ENCODE measurements at places on chromosomes 3 and 15.

DNA sequence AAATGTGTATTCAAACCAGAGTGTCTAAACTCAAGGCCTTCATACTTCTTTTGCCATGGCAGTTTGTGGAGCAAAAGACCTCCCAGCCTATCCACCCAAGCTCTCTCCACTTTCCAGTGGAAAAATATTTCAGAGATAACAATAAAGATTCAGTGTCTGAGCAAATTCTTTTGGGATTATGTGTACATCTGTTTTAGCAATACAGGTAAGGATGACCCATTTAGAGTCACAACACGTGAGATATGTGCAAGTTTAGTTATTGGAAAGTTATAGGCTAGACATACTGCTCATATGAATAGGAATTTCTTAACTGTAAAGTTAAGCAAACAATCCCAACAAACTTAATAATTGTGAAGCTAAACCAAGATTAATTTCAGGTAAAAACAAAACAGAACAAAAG is 174.5 kb upstream of the LRIG1 start:
- DNase-seq = no peak

DNA sequence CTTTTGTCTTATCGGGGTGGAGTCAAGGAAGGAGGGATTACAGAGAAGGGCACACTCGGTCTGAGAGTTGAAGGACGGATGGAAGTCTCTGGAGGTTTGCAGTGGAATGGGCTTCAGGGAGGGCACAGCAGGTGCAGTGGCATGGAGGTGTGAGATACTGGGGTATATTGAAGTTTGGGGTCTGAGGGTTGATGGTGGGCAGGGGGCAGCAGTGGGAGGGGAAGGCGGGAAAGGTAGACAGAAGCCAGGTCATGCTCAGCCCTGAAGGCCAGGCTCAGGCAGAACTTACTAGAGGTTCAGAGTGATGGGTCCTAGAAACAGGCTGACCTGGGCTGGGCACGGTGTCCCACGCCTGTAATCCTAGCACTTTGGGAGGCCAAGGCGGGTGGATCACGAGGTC is 52.7 kb downstream of the HRH1 start:
- DNase-seq = no peak

- peak; percentile 78 for DNase-seq
Observed at GRCh38 chr15:85329561-85330422, 50.6 kb upstream of the AKAP13 start.

- DNase-seq = no peak
Observed at GRCh38 chr15:94414916-94415315, 183.6 kb downstream of the MCTP2 start.

GRCh38 chr15:57640930-57641682 is 49.4 kb downstream of the MYZAP start:
- no peak for DNase-seq

DNA sequence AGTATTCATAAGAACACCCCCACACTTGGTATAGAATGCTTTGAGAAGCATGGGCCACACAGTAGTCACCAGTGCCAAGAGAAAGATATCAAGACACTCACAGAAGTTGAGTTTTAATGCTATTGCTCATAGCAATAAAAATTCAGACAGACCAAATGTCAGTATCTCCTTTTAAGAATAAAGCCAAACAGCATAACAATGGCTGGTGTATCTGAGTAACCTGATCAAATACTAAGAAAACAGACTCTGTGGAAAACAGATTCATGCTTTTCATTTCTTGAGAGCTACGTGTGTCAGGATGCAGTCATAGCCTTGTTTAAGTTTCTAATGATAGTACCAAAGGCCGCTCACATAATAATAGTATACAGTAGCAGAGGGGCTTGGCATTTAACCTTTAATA is 778.5 kb downstream of the MECOM start:
- no peak for DNase-seq

- DNase-seq = no peak
Observed at GRCh38 chr15:52030010-52030409, 11.0 kb downstream of the MAPK6 start.

- DNase-seq = no peak
Observed at GRCh38 chr3:99990179-99990578, 124.1 kb downstream of the FILIP1L start.

- DNase-seq = no peak
Observed at GRCh38 chr3:185717627-185718402, 107.0 kb downstream of the IGF2BP2 start.

DNA sequence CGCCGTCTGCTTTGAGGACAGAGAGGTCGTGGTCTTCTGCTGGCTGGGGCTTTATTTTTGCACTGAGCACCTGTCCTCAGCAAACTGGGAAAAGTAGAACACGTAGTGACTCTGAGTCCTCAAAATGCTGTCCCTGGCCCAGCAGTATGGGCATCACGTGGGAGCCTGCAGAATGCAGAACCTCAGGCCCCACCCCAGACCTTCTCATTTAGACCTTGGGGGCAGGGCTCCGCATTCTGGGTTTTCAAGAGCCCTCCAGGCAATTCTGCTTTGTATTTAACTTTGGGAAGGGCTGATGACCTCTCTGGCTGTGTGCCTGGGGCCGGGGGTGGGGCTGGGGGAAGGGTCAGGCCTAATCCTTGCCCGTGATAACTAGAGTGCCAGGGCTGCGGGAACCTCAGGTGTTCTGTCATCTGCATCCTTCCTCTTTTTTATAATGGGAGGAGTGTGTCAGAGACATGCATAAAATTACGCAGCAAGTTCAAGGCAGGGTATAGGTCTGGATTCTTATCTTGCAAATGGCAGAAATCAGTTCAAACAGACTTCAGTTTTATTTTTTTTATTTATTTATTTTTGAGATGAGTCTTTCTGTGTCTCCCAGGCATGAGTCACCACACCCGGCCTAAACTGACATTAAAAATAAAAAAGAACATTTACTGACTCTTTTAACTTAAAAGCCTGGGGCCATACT is 11.1 kb downstream of the SLC6A6 start:
- DNase-seq = no peak

DNA sequence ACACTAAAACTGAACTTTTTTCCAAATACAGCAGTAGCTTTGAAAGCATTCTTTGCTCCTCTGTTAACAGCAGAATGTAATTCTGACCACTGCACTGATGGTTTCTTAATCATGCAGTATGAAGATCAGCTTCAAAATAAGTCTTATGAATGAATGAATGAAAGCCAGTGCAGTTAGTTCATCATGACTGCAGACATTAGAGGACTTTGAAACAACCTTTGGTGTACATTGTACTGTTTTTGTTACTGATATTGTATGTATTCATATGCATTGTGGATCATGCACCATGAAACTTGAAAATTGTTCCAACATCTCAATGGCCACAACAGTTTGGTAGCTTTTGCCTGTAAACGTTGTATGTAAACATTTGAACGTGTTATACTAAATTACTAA is 1.3 kb upstream of the TNIK start:
- DNase-seq = no peak

DNA sequence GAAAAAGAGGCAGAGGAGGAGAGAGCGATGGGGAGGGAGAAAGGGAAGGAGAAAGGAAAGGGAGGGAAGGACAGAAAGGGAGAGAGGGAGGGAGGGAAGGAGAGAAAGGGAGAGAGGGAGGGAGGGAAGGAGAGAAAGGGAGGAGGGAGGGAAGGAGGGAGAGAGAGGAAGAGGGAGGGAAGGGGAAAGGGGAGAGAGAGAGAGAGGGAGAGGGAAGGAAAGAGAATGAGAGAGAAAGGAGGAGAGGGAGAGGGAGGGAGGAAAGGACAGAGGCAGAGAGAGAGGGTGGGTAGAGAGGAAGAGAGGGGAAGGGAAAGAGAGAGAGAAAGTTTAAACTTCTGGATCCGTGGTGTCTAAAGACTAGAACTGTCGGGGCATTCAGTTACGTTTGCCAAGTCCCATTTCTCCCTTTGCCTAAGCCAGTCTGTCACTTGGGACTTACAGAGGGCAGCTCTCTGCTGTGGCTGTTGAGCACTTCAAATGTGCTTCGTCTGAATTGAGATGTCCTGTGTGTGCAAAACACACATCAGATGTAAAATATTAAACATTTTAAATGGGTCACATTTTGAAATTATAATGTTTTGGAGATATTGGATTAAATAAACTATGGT is 62.6 kb downstream of the PLXNA1 start:
- DNase-seq = no peak

- DNase-seq = no peak
Observed at GRCh38 chr3:56985878-56986277, 74.6 kb upstream of the SPATA12 start.

Data from hindlimb muscle (tissue), 1 donor.